Endodermal cell (in vitro differentiated cells): ENCODE measurements at places on chromosomes 13 and 19. TPM values are rescaled to one million over a fixed set of nuclear protein-coding genes. Genes with fewer than 3 reads are reported as not detected.

GRCh38 chr19:10421240-10422045 lies 1.1 kb downstream of the PDE4A start:
- DNase-seq, result no peak

GRCh38 chr13:95354680-95355487 lies 53.6 kb upstream of the ABCC4 start:
- no peak for DNase-seq

- DNase-seq, result no peak
Observed at GRCh38 chr19:39384839-39385568, 5.9 kb downstream of the PAF1 start.

GRCh38 chr13:30319655-30320054 lies 12.3 kb upstream of the KATNAL1 start:
- DNase-seq, result no peak

DNA sequence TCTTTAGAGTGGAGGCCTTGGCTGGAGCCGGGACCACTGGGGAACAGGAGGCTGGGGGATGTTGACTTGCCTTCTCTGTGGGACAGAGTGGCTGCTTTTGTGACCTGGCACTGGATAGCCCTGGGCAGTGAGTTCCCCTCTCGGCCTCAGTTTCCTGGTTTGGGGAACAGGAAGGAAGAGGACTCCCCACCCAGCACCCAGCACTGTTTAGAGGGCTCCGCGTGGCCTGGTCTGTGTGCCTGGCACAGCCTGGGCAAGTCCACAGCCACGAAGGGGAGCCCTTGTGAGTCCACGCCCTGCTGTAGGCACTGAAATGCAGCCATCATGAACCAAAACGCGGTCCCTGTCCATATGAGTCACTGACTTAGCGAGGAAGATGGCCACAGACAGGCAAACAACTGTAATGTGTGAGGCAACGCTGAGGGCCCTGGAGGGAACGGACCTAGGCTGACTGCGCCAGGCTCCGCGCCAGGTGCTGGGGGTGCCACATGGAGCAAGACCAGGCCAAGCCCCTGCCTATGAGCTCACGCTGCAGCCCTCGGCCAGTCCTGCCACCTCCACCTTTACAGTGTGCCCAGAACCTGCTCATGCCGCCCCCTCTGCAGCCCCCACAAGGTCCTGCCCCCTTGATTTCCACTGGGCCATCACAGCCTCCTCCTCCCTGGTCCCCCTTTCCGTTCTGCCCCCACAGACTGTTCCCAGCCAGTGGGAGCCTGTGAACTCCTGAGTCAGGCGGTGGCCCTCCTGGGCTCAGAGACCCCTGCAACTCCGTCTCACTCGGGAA lies 35.5 kb downstream of the PAK4 start:
- no peak for DNase-seq

- DNase-seq, result no peak
Observed at GRCh38 chr19:31718898-31719297, 369.7 kb upstream of the TSHZ3 start.

DNA sequence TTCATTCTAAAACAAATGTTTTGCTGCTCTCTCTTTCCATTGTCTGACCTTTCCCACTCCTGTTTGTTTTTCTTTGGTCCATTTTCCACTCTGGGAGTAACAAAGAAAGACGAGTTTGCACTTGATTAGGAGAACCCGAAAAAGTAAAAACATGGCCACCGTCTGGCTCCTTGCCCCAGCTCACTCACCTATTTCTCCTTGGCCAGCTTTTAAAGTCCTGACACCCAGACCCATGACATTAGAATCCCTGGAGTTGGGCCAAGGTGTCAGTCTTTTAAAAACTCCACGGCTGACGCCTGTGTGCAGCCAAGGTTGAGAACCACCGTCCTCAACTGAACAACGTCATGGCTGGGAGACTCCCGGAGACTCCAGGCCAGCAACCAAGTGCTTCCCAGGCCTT lies 63.6 kb upstream of the FLT1 start:
- no peak for DNase-seq

GRCh38 chr19:18501832-18502231 lies 20.0 kb downstream of the ELL start:
- no peak for DNase-seq

Gene CYP4F12
- not detected in 2 replicates for total RNA-seq

Gene CALR
- 873 to 1,099 TPM (median 874 TPM) in 3 replicates for total RNA-seq

Gene CEACAM7
- not detected in 3 replicates for total RNA-seq

Gene ZNF112
- total RNA-seq, result 3.5 to 5.0 TPM (median 4.1 TPM) in 3 replicates

Gene ACER1
- not detected in 3 replicates for total RNA-seq

Gene KPTN
- 18.4 and 22.9 TPM in 2 replicates for total RNA-seq

Gene SCN1B
- total RNA-seq, result 1.2 and 1.4 TPM in 2 replicates
